ENCODE measurements at places on chromosomes 7 and 10. TPM values are rescaled to one million over a fixed set of nuclear protein-coding genes. Genes with fewer than 3 reads are reported as not detected.

Gene ADAP1
- total RNA-seq, result 1.1 TPM

Gene ITGA8
- not detected for total RNA-seq

Gene OIT3
- not detected for total RNA-seq

Gene RBP3
- not detected for total RNA-seq

Gene SPDYE2
- not detected for total RNA-seq

Gene KIF11
- 15.1 TPM for total RNA-seq

Gene SEC31B
- 4.8 TPM for total RNA-seq

Gene ZPBP
- total RNA-seq, result not detected

Gene IDI2
- total RNA-seq, result not detected
